IMR-90 (cell line): ENCODE measurements at places on chromosomes 3 and 15. TPM values are rescaled to one million over a fixed set of nuclear protein-coding genes. Genes with fewer than 3 reads are reported as not detected.

Gene TRIM42
- not detected in 2 replicates for total RNA-seq

Gene LDHAL6B
- total RNA-seq = not detected in 2 replicates

Gene TEX55
- total RNA-seq = not detected in 2 replicates

DNA sequence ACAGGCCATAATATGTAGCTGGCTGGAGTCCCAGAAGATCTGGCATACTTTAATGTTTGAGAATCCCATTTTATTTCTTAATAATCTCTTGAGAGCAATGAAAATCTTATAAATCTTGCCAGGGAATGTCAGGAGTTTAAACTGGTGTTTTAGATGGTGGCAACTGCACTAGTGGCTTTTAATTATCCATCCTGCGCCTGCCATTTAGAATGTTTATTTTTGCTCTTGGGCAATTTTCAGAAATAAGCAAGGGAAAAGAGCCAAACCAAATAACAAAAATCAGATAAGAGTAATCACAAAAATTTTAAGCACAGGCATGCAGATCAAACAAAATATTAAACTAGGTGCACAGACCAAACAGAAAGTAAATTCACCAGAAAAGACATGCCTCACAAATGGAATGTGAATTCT lies 41.9 kb upstream of the UBP1 start:
- peak; percentile 5 for DNase-seq

DNA sequence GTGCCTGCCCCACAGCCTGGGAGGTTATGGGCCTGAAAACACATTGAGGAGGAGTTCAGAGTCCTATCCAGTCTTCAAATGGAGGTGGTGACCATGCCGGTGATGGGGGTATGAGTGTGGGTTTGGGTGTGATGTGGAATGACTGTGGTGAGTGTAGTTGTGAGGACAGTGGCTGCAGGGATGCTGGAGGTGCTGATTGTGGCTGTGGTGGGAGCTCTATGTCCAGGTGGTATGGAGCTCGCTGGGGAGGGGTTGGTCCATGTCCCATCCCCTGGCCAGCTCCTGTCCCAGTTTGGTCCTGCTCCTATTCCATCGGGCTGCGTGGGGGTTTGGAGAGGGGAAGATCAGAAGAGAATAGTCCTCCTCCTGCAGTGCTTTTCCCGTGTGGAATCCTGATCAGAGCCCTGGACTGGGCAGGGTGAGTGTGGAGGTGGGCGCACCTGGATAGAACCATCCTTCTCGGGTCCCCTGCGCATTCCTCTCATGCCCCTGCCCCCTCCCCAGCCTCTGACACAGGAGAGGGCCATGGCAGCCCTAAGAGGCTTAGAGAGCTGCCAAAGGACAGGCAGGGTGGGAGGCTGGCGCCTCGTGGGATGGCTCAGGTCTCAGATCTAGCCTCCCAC lies 23.0 kb upstream of the GOLGA6C start:
- no peak for DNase-seq

DNA sequence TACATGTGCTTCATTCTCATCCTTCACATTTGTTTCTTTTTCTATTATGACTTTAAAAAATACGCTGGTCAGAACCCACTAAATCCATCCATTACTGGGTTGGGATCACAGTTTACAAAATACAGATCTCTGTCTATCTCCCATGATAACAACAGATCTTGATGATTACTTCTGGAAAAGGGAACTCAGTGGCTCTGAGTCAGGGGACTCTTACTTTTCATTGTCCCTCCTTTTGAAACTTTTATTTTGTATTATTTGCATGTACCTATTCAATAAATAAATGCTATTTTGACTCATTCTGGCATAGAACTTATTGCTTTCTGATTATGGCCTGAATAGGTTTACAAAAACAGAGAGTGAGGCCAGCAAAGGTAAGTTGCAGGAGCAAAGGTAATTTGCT lies 11.6 kb upstream of the RASGRP1 start:
- no peak for DNase-seq

- DNase-seq = no peak
Measured at GRCh38 chr15:36635681-36636080, 56.3 kb downstream of the CDIN1 start.

DNA sequence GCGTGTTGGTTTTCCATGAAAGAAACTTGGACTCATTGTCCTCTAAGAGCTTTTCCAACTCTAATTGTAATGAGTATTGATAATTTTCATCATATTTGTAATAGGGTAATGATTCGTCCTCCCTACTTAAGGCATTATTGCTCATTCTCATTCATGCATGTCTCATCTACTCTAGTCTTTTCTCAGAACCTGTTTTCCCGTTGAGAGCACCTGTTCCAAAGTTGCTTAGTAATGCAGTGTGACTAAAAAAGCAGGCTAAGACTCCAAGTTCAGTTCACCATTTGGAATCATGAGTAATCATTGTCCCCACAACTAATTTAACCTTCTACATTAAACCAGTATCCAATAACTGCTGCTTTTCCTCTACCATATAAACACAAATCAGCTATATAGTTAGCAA lies 84.0 kb downstream of the FILIP1L start:
- peak; percentile 53 for DNase-seq

DNA sequence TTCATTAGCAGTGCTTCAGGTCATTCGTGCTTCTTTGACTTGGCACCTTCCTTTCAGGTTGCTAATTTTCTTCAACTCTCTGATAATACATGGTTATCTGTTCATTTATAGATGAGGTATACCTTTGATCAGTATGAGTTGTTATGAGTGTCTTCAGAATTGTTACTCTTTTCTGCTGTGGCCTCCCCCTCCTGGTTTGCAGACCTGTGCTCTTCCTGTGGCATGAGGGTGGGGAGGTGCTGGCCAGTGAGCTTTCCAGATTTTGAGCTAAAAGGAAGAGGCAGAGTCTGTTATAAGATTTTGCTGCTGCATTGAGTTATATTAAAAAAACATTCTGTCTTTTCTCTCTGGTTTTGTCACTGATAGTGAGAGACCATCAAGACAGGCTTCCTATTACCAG lies 30.8 kb upstream of the GOLGA6L9 start:
- no peak for DNase-seq

DNA sequence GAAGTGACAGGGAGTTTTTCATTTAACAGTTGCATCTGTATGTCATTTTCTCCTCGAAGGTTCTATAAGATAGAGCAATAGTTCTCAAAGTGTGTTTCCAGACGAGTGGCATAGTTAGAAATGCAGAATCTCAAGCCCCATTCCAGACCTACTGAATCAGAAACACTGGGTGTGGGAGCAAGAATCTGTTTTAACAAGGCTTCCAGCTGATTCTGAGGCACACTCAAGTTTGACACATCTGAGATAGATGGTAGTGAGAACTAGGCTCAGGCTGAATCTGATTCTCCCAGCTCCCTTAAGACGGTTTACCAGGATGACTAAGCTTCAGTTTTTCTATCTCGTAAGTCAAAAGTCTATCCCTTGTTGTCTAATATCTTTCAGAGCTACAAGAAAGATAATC lies 159.8 kb upstream of the NUDT16 start:
- peak; percentile 71 for DNase-seq

DNA sequence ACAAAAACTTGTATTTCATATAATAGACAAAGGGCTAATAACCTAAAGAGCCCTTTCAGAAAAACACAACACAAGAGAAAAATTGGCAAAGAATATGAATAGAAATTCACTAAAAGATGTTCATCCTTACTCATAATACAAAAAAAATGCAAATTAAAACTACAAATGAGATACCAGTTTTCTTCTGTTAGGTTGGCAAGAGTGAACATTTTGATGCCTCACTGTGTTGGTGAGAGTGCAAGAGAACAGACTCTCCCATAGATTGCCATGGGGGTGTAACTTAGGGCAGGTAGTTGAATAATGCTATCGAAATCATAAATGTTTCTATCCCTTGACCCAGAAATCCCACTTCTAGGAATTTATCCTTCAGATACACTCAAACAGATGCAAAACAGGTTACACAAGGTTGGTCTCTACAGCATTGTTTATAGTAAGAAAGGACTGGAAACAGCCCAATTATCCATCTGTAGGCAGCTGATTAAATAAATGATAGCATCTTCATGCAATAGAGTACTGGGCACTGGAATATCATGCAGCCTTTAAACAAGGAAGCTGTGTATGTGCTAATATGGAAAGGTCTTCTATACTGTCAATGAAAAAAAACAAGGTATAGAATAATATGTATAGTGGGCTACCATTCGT lies 146.3 kb downstream of the TLE3 start:
- no peak for DNase-seq

- no peak for DNase-seq
Measured at GRCh38 chr15:57033715-57034439, 115.4 kb downstream of the TCF12 start.
